ENCODE measurements at places on chromosomes 13 and 19.

DNA sequence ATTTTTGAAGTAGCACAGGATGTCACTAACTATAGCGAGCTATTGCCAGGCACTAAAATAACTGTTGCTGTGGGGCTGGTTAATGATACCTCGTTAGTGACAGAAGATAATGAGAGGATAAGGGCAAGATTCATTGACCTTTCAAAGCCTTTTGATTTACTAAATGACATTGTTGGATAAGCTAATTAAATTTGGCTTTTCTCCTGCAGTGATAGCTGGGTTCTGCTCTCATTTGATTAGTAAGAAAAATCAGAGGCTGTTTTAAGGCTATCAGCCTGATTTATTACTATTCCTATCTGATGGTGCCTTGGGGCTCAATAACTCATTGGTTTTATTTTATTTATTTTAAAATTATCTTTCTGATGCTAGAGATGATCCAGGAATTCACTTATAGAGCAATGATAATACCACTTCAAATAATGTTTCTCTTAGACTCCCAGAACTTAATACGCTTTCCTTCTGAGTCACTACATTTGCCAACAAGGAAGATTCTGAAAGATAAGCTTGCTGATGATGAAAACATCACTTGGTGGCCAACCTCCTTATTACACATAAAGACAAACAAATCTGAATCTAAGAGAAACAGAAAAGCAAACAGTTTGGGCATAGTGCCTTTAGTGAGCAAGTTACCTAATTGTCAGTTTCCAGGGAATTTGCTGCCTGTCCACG, 501.3 kb upstream of the ARGLU1 start:
- DNase-seq, result no peak

DNA sequence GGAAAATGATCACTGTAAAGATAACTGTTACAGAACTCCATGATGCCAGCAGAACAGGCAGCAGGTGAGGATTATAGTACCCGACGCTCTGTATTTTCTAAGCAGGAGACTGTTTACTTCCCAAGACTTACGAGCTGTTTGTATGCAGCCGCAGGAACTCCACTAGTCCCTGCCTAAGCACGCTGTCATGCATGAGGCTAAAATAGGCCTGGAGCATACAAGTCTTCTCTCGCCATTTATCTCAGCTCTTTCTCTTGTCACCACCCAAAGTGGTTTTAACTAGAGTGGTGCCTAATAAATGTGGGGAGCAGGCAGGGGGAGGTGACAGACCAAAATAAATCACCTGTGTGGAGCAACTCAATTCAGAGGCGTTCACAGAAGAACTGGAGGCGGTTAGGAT, 175.8 kb downstream of the TDRD3 start:
- DNase-seq, result no peak

DNA sequence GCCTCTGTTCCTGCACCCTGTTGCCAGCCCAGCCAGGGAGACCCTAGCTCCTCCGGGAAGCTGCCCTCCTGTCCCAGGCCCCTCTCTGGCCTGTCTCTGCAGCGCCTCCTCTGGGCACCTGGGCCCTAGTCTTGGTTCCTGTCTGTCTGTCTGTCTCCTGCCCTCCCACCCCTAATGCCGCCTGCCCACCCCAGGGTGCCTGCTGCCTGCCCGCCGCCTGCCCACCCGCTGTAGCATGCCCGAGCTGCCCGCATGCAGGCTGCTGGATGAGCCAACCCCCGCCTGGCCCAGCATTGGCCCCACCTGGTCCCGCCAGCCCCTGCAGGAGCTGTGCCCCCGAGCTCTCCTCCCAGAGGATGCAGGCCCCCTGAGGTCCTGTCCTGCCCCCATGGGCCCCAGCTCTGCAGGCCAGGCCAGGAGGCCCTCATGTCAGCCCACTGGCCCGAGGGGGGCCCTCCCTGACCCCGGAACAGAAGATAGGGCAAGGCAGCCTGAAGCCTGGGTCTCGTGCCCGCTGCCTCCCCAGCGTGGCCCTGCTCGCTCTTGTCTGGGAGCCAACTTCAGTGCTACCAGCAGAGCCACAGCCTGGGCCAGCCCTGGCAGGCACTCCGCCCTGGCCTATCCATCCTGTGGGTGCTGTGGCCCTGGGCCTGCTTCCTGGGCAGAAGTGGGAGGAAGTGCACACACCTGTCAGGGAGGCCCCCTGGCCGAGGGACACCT, 5.2 kb downstream of the MAP2K7 start:
- no peak for DNase-seq

- no peak for DNase-seq
Measured at GRCh38 chr13:23794267-23795161, 94.7 kb downstream of the MIPEP start.

DNA sequence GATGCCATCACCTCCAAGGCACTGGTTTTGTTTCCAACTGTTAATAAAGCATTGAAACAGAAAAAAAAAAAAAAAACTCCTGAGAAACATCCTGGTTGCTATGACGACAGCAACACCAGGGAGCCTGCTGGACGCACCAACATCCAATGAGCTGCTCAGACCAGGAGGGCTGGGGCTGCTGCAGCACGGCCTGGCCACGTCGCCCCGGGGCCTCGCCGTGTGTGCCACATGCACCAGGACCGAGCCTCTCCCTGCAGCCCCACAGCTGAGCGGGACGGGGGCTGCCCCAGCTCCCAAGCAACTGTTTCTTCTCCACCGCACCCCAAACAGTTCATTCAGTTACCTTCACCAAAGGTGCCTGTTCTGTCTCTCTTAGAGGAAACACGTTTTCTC, 54.5 kb downstream of the RASA3 start:
- DNase-seq, result no peak

GRCh38 chr13:70339738-70340137, 231.5 kb upstream of the KLHL1 start:
- DNase-seq, result peak; percentile 50

GRCh38 chr13:20616059-20616797, 49.3 kb downstream of the IFT88 start:
- DNase-seq, result no peak

DNA sequence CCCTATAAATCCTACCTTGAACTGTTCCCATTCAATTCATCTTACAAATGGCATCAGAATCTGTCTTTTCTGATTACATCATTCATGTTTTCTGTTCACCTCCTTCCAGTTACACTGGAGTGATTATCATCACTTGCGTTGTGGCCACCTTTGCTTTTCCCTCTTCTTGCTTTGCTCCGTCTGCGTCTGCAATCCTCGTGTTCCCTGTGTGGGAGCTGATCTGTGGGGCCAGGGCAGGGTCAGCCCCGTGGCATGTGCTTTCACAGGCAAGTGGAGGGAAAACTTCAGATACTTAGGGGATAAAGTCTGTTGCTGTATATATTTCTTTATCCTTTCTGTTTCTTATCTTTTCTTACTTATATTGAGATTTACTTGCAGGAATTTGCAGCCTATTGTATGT, 277.7 kb downstream of the SLC7A1 start:
- DNase-seq, result no peak

GRCh38 chr19:11091703-11092153, 2.5 kb downstream of the LDLR start:
- no peak for DNase-seq

DNA sequence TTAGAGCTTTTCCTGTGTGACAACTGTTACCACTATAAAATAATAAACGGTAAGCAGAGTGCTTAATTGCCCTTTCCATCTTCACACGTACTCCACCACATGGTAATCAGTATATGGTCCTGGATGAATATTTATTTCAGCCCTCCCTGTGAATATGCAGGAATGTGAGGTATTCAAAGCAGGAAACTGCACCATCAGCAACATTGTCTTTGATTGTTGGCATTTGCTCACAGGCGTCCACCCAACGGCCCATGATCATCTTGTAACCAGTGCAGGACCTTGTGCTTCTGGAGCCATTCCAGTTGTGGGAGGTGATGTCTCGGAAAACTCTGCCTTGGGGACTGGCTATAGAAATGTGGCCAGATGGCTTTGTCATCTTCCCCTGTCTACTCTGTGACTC, 132.6 kb downstream of the COG6 start:
- no peak for DNase-seq

GRCh38 chr13:32830336-32831031, 185.7 kb upstream of the KL start:
- DNase-seq, result no peak

GRCh38 chr19:3483226-3483628, at the start of gene SMIM44:
Gene SMIM44 (minus strand): TSS chr19:3483441. CDS start chr19:3483403, 38 bp downstream.
- DNase-seq, result no peak

- no peak for DNase-seq
Measured at GRCh38 chr13:20990910-20991525, 70.4 kb downstream of the LATS2 start.

GRCh38 chr13:94673851-94674250, 38.5 kb downstream of the SOX21 start:
- DNase-seq, result no peak

Measured in HEK293T (cell line).